AG04449 (cell line): ENCODE measurements at places on chromosomes 6 and 20.

DNA sequence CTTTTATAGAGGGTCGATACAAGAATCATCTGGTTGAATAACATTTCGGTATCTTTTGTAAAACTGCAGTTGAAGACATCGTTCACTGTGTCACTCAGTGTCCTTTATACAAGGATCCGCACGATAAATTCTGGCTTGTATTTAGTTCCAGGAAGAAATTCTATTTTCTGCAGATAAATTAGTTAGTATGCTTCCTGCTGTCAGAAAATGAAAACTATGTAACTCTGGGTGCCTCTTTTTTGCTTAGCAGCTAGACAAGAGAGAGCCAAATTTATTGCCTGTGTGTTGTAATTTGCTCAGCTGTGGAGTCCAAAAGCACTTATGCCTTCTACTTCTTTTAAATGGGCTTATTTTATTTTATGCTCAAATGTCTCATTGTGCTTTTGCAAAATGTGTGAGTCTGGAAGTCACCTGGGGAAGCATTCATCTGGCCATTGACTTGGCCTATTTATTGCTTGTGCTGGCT is 56.5 kb upstream of the KCNK16 start:
- no peak for DNase-seq

DNA sequence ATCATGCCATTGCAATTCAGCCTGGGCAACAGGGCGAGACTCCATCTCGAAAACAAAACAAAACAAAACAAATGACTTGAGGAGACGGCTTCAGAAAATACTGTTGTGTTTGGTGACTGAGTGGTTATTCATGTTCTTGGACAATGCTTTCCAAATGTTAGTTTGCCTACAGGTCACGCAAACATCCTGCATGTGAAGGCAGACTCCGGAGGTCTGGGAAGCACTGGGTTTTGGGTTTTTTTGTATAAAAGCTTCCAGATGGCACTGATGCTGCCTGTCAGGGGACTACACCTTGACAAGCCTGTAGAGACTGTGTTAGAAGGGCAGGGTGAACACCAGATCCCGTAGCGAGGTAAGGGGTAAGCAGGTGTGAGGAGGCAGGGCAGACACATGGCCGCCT is 81.7 kb downstream of the THBS2 start:
- no peak for DNase-seq

DNA sequence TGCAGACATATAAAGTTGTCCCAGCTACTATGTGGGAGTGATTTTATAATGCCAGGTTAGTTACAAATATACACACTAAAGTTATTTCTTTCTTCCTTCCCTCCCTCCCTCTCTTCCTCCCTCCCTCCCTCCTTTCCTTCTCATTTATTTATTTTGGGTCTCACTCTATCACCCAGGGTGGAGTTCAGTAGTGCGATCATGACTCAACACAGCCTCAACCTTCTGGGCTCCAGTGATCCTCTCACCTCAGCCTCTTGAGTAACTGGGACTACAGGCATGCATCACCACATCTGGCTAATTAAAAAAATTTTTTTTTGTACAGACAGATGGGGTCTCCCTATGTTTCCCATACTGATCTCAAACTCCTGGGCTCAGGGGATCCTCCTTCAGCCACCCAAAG is 59.2 kb downstream of the PHF20 start:
- no peak for DNase-seq

DNA sequence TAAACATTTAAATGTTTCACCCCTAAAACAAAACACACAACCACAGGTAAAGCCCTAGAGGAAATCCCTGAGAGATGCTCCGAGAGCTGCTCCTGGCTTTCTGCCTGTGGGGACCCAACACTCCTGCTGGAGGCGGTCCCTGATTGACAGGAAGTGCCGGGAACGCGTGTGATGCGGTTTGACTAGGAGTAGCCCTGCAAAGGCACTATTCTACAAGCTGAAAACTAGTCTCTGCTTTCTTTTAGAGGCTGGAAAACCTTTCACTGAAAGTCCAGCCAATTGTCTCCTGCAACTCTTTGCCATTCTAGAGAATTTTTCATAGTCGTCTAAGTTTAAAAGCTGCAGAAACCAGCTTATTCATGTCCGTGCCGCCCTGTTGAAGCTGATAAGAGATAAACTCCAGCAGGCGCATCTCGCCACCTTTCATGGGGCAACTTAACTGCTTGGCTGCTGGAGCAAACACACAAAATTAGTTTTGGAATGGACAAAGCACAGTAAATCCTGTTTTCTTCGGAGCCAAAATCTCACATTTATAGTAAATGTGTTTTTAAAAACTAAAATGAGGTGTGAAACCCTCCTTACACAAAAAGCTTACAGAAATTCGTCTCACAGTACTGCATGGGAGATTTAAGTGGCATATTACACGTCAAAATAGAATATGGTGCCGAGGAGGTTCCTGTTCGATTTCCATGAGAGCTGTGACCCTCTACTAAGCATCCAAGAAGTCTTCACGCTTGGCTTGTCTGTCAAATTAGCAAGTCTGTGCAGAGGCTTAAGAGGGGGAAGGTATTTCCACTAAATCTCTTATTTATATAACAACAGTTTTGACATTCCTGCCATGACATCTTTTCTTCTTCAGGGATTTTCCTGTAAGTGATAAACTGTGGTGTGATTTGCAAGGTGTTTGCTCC is 46.9 kb downstream of the DACT2 start:
- no peak for DNase-seq

DNA sequence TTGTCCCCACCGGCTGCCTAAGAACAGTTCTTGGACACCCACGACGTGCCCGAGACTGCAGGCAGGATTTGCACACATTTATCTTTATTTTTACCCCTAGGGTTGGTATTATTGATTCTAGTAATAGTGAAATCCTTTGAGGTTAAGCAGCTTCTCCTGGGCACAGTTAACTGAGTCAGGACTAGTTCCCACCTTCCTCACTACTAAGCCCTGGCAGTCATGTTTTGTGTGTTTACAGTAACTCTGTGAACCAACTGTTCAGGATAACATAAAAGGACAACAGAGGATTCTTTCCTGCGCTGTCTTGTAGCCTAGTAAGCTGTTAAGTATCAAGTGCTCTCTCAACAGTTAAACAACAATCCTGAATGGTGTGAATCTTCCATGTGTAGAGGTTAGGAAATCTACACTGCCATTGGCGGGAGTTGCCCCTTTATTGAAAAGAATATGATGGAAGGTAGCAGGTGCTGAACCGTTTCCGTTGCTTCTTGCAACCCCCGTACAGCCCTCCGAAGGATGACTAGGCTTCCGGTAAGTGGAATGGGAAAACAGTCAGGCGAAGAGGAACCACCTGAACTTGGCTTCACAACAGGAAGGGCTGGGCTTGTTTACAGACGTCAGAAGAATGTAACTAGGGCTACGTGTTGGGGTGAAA is 979 bp upstream of the SOD2 start:
- no peak for DNase-seq

- no peak for DNase-seq
Observed at GRCh38 chr6:99612551-99613408, 6.1 kb downstream of the PRDM13 start.

DNA sequence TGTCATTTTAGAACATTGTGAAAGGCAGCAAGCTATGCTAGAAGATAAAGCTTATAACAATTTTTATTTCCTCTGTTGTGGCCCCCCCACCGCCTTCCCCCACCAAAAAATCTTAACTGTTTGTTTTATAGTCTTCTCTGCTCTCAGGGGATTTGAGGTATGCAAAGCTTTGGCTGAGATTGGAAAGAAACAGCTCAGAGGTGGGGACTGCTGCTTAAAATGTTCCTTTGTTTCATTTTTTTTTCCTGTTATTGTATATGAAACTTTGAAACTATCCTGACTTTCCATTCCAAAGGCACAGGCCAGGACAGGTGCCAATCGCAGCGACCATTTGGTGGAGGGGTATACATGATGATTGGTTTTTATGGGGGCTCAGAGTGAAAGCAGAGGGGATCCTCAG is 114.7 kb upstream of the PHACTR1 start:
- DNase-seq = no peak
